ENCODE measurements at places on chromosomes 2 and 18.
A peak's percentile ranks its signal among the peaks of the same experiment; 100 is the strongest.

DNA sequence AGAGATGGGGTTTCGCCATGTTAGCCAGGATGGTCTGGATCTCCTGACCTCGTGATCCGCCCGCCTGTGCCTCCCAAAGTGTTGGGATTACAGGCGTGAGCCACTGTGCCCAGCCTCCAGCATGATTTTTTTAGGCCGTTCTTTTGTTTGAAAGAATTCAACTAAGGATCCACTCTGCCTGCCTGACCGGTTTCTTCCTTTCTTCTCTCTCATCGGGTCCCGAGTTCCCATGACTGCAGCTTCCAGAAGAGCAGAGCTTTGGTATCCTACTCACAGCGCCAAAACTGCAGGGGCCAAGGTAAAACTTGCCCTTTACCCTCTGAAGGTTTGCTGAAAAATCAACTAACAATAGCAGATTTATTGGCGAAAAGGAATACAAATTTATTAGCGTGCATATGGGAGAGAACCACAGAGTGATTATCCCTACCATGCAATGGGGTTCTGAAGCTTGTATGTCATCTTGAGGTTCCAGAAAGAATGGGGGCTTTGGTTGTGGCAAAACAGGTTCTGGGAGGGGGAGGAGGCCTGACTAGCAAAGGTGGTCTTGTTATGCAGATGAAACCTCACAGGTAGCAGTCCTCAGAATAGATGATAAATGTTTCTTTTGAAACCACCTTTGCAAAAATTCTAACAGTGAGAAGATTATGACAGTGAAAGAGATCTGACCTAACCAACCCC is 87.0 kb upstream of the MSH6 start:
- no peak overlapping the region for H3K4me3 ChIP-seq
- no peaks in the 10 kb centered on the region for H3K36me3 ChIP-seq
- no peak for DNase-seq
- H3K27ac ChIP-seq, result no peak overlapping the region
- H3K27me3 ChIP-seq, result no peaks in the 10 kb centered on the region
- H3K4me1 ChIP-seq, result no peaks in the 10 kb centered on the region

DNA sequence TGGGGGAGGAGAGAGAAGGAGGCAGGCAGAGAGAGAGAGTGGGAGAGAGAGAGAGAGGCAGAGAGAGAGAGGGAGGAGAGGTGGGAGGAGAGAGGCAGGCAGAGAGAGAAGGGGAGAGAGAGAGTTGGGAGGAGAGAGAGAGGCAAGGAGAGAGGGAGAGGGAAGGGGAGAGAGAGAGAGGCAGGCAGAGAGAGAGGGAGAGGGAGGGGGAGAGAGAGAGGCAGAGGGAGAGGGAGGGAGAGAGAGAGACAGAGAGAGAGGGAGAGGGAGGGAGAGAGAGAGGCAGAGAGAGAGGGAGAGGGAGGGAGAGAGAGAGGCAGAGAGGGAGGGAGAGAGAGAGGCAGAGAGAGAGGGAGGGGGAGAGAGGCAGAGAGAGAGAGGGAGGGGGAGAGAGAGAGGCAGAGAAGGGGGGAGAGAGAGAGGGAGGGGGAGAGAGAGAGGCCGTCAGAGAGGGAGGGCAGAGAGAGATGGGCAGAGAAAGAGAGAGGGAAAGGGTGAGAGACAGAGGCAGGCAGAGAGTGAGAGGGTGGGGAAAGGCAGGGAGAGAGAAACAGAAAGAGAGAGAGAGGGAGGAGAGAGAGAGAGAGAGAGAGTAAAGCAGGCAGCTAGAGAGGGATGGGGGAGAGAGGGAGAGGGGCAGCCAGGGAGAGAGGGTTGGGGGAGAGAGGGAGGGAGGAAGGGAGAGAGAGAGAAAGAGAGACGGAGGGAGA is 122.2 kb upstream of the PXDN start:
- no peaks in the 10 kb centered on the region for H3K27me3 ChIP-seq
- H3K4me3 ChIP-seq, result no peak overlapping the region
- no peaks in the 10 kb centered on the region for H3K4me1 ChIP-seq
- DNase-seq, result no peak

DNA sequence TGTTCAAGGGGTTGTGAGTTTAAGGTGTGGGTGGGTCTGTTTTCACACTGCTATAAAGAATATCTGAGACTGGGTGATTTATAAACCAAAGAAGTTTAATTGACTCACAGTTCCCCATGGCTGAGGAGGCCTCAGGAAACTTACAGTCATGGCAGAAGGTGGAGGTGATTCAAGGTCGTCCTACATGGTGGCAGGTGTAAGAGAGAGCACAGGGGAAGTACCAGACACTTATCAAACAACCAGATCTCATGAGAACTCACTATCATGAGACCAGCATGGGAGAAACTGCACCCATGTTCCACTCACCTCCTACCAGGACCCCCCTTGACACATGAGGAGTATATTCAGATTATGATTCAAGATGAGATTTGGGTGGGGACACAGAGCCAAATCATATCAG is 38.0 kb downstream of the RHBDD1 start:
- no peaks in the 10 kb centered on the region for H3K27me3 ChIP-seq
- H3K4me1 ChIP-seq, result no peaks in the 10 kb centered on the region
- no peak for DNase-seq
- no peak overlapping the region for H3K4me3 ChIP-seq
- no peaks in the 10 kb centered on the region for H3K36me3 ChIP-seq

- no peaks in the 10 kb centered on the region for H3K4me1 ChIP-seq
- no peaks in the 10 kb centered on the region for H3K36me3 ChIP-seq
- no peaks in the 10 kb centered on the region for H3K27me3 ChIP-seq
- DNase-seq, result no peak
- H3K27ac ChIP-seq, result no peak overlapping the region
- H3K4me3 ChIP-seq, result no peak overlapping the region
Measured at GRCh38 chr2:60852282-60852860, 29.0 kb upstream of the REL start.

DNA sequence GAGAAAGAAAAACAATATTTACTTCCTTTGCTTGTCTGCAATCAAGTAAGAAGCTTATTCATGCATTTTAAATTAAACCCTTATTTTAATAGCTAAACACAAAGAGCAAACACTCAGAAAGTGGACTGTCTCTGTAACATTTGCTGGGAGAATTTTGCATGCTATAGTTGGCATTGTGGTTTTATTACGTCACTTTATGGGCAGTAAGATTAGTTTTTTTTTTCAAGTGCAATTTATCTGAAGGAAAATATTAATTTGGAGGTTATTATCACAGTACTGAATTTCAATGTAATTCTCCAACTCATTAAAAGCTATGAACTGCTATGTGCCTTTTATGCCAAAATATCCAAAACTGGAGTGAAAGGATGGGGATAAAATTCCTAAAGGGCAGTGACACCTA is 103.3 kb downstream of the TMEFF2 start:
- no peak overlapping the region for H3K4me3 ChIP-seq
- H3K4me1 ChIP-seq, result no peaks in the 10 kb centered on the region

DNA sequence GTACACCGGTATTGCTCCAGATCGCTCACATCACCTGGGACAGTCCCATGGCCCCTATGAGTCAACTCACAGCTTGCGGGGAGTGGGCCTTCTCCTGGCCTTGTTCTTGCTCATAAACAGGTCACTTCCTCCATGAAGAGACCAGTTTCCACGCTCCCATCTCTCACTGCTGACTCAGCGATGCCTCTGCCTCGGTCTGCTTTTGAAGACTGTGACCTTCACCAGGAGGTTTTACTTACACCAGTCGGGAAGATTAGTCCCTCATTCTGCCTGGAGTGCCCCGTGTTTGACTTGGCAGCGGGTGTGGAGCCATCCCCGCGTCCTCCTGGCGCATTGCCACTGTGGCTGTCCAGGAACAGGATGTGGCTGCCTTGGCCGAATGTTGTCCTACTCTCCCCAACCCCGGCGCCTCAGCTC is 159.8 kb downstream of the RHBDD1 start:
- no peak for DNase-seq
- no peaks in the 10 kb centered on the region for H3K27me3 ChIP-seq
- no peaks in the 10 kb centered on the region for H3K36me3 ChIP-seq
- H3K4me1 ChIP-seq, result no peaks in the 10 kb centered on the region
- H3K27ac ChIP-seq, result no peak overlapping the region

GRCh38 chr2:47724221-47724981 is 58.5 kb upstream of the MSH6 start:
- no peaks in the 10 kb centered on the region for H3K36me3 ChIP-seq
- no peak overlapping the region for H3K27ac ChIP-seq
- no peaks in the 10 kb centered on the region for H3K4me1 ChIP-seq
- no peak overlapping the region for H3K4me3 ChIP-seq

DNA sequence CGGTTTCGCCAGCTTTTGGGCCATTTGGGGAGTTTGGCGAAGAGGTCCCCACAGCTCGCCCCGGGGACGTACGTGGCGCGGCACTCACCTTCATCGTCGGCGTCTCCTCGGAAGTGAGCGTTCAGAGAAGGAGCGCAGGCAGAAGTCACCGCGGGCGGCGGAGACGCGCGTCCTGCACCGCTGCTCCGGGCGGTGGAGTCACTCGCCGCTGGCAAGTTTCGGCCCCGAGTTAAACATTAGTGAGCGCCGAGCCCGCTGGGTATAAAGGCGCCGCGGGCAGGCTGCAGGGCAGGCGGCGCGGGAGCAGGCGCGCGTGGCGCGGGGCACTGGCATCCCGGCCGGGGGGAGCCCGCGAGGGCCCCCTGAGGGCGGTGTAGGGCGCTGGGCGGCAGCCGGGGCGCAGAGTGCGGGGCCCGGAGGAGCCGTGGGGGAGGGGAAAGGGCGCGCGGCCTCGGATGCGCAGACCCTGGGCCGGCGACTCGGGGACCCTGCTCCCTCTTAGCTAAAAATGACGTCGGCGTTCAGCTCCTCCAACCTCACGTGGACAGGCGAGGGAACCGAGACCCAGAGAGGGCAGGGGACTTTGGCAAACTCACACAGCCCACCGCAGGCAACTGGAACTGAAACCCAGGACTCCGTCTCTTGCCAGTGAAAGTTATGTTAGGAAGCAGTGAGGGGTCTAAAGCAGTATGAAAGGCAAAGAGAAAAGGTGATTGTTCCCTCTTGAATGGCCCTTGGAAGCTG is at the start of gene DPP4:
DPP4 (minus strand) TSS at position 328 of the 744 bp plus-strand sequence; CDS start at position 94, 234 bp downstream.
- H3K4me3 ChIP-seq, result peak within 1 kb of the TSS; percentile 39
- H3K27me3 ChIP-seq, result no peaks in the 10 kb centered on the region
- H3K27ac ChIP-seq, result no peak within 1 kb of the TSS
- no peaks in the 10 kb centered on the region for H3K4me1 ChIP-seq

DNA sequence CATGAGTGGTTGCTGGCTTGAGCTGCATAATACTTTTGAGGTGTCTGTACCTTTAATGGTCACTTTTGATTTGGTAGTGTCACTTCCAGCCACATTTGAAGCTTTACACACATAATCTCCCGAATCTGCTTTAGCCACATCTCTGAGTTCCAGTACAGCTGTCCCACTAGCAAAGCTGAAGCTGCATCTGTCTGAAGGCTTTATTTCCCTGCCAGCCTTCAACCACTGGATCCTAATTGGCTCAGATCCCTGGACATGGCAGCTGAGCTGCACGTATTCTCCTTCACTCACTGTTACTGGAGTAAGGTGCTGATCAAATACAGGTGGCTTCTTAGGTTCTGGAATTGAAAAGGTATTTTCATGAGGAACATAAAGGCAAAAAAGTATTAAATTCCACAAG is 99.7 kb downstream of the TTN start:
- H3K4me1 ChIP-seq, result no peaks in the 10 kb centered on the region
- no peak overlapping the region for H3K4me3 ChIP-seq
- no peaks in the 10 kb centered on the region for H3K27me3 ChIP-seq
- DNase-seq, result no peak
- no peaks in the 10 kb centered on the region for H3K36me3 ChIP-seq
- H3K27ac ChIP-seq, result no peak overlapping the region

DNA sequence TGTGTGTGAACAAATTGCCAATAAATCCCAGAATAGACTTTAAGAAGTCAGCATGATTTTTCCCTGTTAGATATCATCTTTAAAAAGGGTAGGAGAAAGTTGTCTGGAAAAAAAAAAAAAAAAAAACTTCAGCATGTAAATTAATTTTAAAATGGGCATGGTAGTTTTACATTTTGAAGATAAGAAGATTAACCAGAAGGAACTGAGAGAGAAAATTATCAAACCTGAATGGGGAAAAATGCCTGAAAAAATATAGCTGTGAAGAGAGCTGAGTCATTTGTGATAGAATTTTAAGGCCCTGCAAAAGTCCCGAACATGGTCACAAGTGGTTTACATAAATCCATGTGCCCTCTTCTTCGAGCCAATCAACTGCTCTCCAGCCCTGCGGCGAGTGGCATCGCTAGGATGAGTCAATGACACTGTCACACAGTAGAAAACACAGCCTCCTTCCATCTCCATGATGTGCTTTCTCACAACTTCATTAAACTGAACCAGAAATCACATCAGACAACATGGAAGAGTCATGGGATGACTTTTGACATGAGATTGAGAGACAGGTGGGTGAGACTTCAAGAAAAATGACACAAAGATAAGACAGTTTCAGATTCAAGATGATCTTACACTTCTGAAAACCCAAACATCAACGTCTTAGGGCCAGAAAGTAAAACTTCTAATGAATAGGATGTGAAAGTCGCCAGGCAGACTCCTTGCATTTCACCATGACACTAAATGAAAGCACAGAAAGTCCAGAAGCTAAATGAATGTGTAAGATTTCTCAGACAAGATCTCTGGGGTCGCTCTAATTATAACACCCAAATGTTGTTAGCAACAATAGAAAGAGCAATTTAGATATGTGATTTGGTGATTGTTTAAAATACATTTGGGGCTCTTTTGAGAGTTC is 273.0 kb upstream of the ID2 start:
- H3K27ac ChIP-seq, result no peak overlapping the region
- no peak for DNase-seq
- H3K4me3 ChIP-seq, result no peak overlapping the region
- H3K27me3 ChIP-seq, result no peaks in the 10 kb centered on the region
- H3K36me3 ChIP-seq, result no peaks in the 10 kb centered on the region

DNA sequence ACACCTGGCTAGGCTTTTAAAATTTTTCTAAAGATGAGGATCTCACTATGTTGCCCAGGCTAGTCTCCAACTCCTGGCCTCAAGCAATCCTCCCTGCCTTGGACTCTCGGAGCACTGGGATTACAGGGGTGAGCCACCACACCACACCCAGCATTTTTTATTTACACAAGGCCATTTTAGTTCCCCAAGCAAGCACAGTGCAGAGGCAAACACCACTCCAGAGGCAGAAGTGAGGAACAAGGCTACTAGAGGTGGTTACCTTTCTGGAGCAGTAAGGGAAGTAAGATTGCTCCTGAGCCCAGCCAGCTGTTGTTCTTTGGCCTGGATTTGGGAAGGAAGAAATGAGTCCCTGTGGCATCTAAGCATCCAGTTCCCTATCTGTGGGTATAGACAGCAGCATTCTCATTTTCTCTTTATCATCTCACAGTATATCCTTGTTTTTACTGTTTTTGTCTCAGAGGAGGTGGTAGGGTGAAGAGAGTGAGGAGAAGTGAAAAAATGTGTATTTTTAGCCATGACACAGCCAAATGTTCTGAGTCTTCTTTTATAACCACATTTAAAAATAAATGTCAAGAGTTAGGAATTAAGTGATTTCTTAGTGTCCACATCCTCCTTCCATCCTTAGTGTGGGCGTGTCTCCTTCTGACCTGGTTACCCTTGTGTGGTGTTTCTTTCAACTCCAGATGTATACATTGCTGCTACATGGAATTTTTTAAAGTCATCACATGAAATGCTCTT is 10.5 kb upstream of the TTC39C start:
- H3K4me3 ChIP-seq, result no peak overlapping the region
- H3K27ac ChIP-seq, result no peak overlapping the region
- no peak for DNase-seq
- no peaks in the 10 kb centered on the region for H3K4me1 ChIP-seq
- no peaks in the 10 kb centered on the region for H3K27me3 ChIP-seq

- DNase-seq, result no peak
- no peaks in the 10 kb centered on the region for H3K4me1 ChIP-seq
- H3K27me3 ChIP-seq, result peaks cover 4% of the 10 kb centered on the region
- H3K27ac ChIP-seq, result no peak overlapping the region
- H3K4me3 ChIP-seq, result no peak overlapping the region
Measured at GRCh38 chr2:134540990-134541389, 177.8 kb downstream of the TMEM163 start.

Data from uterus (tissue), 4 donors.